ENCODE measurements at places on chromosomes 1 and 21.

DNA sequence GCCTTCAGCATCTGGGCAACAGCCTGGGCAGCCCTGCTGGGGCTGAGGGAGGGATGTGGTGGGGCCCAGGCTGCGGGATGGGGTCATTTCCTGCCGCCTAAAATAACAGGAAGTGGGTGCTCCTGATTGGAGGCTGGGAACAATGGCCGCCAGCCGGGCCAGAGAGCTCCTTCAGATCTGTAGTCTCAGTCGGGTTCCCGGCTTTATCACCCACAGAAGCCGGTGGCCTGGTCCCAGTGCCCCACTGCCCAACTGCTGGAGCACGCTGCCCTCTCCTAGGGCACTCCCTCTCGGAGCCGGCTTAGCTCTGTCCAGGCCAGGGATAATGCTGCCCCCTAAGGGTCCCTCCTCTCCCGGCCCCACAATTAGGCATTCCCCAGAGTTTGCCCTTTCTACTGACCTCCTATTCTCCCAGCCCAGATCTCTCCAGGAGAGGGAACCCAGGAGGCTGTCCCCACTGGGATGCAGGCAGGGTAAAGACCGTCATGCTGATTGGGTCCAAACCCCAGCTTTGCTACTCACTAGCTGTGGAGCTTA, 5.1 kb downstream of the MAP7D1 start:
- peak; percentile 78 for DNase-seq

DNA sequence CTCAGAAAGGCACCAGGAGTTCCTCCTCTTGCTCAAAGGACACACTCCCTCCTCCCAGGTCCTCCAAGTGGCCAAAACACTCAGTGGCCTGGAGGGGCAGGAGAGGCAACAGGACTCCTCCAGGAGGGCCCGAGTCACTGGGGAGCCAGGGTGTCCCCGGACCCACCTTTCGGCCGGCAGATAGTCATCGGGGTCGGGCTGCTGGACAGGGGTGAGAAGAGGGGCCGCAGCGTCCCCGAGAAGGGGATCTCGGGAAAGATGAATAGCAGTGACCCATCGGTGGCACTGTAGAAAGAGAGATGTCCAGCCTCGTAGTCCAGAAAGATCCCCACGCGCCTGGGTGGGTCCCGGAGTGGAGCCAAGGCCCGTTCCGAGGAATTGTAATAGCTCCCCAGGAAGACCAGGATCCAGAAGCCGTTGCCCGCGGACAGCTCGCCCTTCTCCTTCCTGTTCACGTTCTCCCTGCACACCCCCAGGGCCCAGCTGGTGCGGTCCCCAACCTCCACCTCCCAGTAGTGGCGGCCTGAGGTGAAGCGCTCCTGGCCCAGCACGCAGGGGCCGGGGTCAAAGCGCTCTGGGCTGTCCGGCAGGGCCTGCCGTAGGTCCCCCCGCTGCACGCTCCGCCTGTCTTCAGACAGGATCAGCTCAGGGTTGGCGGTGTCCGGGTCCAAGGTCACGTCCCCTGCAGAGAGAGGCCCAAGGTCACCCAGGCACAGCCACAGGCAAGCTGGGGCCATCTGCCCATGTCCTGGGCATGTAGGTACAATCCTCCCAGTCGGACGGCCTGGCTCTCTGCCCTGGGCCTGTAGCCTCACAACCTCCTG, 11.9 kb downstream of the TRIM11 start:
- no peak for DNase-seq

GRCh38 chr1:199161766-199162303, 523.0 kb downstream of the PTPRC start:
- DNase-seq: no peak

- DNase-seq: no peak
These were observed 216.6 kb downstream of the ATG4C start for GRCh38 chr1:63000508-63000907.

DNA sequence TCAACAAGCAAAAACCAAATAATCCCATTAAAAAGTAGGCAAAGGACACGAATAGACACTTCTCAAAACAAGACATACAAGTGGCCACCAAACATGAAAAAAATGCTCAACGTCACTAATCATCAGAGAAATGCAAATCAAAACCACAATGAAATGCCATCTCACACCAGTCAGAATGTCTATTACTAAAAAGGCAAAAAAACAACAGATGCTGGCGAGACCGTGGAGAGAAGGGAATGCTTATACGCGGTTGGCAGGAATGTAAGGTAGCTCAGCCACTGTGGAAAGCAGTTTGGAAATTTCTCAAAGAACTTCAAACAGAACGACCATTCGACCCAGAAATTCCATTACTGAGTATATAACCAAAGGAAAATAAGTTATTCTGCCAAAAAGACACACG, 145.1 kb upstream of the EDN2 start:
- no peak for DNase-seq

DNA sequence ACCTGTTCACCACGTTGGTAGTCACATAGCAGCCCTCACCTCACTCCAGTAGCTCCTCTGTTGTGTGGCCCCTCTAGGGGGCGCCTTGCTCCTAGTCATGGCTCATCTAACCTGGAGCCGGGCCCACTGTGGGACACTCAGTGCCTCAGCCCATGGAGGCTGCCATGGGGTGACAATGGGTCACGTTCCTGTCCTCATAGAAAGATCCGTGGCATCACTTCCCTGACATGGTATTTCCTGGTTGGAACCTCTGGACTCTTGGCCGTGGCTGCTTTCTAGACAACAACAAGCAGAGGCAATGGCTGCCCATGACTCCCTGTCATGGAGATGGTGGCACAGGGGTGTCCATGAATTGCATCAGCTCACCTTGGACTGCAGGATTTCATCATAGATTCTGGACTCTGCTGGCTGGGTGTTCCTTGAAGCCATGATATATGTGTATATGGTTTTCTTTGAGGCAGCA, 27.5 kb upstream of the SLAMF6 start:
- no peak for DNase-seq

GRCh38 chr1:110495926-110496600, 22.9 kb downstream of the KCNA10 start:
- peak; percentile 88 for DNase-seq

- DNase-seq: no peak
These were observed 6.1 kb upstream of the NTPCR start for GRCh38 chr1:232944347-232944746.

DNA sequence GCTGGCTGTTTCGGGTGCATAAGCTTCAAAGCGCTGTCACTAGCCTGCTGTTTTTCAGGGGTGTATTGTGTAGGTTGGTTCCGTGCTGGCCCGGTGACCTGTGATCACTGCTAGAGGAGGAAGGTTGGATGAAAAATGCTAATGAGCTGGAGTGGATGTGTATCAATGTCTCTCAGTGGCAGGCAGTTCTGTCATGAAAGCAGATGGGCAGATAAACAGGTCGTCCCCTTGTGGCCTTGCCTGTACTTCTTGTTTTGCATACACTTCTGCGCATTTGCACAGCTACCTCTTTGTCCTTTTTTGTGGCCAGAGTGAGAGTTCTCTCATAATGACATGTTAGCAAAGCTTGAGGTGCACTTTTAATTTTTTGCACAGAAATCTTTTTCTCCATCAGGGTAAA, 2.9 kb downstream of the SELENON start:
- no peak for DNase-seq

GRCh38 chr1:28458237-28459228, 47.3 kb upstream of the RCC1 start:
- DNase-seq: no peak

GRCh38 chr1:180954005-180954800, 41.5 kb downstream of the KIAA1614 start:
- DNase-seq: peak; percentile 67

DNA sequence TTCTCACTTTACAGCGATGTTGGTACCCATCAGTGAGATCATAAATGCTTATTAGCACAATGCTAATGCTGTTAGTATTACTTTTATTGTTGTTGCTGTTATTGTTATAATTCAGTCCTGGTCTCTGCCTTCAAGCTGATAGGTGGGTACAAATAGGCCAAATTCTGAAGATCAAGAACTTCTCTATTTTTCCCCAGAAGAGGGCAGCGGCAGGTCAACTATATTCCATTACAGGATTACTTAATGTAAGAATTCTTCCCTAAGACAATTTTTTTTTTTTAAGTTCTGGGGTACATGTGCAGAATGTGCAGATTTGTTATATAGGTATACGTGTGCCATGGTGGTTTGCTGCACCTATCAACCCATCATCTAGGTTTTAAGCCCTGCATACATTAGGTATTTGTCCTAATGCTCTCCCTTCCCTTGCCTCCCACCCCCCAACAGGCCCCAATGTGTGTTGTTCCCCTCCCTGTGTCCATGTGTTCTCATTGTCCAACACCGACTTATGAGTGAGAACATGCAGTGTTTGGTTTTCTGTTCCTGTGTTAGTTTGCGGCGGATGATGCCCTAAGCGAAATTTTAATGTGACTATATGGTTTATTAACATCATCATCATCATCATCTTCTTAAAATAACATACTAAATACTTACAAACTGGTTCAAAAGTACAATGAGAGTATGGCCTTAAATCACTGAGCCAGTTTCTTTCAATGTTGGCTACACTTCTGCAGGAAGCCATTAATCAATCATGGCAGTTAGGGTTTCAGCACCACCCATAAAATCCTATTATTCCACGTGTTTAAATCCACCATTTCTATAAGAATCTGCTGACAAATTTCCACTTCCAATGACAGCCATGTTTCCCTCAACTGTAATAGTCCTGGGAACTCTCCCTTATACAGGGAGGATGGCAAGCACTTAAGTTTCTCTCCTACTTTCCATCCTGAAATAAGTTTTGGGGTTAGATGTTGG, 19.2 kb downstream of the SLC19A2 start:
- DNase-seq: no peak
